B cell (primary cell): ENCODE measurements at places on chromosomes 7 and 10. TPM values are rescaled to one million over a fixed set of nuclear protein-coding genes. Genes with fewer than 3 reads are reported as not detected.

The HYAL4 gene
- not detected in 2 replicates for total RNA-seq

The CALML3 gene
- total RNA-seq: not detected in 2 replicates

The PON3 gene
- total RNA-seq: not detected in 2 replicates

The INA gene
- total RNA-seq: not detected in 2 replicates

GRCh38 chr10:124267231-124267885, 151.4 kb downstream of the OAT start:
- DNase-seq: no peak

DNA sequence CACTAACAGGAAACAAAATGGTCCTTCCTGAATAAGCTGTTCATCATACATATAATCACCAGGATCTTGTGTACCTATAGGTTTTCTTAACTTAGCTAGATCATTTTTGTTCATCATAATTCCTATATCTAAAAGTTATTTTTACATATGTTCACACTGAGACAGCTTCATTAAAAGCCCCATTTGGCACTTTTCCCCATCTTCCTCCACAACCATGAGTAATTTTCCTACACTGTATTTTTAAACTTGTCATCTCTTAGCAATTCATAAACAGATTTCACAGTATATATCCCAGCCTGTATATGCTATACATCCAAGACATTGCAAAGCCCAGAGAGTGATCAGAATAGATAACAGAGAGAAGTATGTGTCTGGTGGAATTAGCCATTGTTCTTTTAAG, 28.3 kb downstream of the ZNF365 start:
- no peak for DNase-seq

- no peak for DNase-seq
Measured at GRCh38 chr7:121288894-121289293, 39.9 kb upstream of the WNT16 start.

GRCh38 chr7:69435711-69436110, 162.6 kb upstream of the AUTS2 start:
- DNase-seq: no peak

DNA sequence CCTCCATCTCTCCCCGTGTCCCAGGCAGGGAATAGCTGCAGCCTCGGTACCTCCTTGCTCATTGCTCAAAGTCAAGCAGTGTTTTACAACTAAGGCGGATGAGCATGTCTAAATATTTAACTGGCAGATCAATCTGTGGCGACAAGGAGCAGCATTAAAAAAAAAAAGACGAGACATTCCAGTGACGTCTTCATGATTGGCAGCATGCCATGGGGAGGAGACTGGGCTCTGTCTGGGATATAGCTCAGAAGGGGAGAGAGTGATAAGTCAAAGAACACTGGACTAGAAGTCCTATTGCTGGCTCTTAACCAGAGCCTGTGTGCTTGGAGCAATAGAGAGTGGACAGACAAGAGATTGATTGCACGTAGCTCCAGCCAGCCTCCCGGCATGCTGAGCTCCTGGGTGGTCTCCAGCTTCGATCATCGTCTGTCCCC, 287.5 kb upstream of the PODXL start:
- DNase-seq: no peak

DNA sequence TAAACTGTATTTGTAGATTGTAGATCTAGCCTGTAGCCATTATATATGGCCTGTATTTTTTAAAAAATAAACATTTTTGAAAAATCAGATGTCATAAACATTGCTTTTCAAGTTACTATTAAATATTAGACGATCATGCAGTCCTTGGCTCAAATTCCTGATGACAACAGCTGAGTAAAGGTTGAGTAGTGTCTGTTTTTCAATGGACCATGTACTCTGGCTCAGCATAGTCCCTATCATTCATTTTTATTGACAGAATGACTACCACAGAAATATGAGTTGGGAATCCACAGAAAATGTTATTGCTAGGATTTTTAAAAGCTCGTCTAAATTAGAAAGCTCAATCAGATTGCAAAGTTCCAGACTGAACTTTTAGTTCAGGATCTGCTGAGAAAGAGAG, 145.4 kb downstream of the SORCS1 start:
- DNase-seq: no peak

DNA sequence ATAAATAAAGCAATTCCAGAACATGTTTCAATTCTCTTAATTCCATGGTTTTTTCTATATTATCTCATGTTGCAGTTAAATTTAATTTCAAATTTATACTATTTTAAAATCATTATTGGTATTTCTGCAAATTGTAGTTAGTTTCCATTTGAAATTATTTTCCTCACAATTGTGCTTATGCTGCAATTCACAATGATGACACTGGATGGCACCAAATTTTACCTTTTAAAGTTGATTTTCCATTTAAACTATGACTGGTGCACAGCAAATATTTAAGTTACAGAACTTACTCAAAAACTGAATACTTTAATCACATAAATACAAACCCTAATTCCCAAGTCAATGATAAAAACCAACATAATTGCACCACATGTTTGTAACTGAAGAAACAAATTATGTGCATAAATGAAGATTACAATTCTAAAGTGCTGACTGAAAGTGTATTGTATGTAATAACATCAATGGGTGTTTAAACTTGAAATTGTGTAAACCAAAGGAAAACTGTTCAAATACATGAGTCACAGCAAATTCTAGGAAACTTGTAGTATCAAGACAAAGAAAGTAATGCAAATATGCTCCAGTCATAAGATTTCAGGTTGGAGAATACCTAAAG, 75.3 kb upstream of the AASS start:
- no peak for DNase-seq

DNA sequence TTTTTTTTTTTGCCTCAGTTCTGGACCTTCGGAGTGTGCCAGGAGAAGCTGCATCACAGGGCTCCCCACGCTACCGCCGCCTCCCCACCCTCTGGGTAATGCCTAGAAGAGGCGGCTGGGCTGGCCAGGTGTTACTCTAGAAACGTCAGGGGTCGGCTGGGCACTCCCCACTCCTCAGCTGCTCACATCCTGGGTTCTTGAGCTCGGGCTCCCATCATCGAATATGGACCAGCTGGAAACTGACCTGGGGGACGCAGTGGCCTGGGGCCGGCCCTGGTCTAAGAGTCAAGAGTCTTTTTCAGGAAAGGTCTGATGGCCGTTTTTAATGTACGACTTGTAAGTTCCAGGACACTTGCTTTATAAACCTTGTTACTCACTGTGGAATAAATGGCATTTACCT, 326.5 kb downstream of the WDR37 start:
- DNase-seq: no peak

DNA sequence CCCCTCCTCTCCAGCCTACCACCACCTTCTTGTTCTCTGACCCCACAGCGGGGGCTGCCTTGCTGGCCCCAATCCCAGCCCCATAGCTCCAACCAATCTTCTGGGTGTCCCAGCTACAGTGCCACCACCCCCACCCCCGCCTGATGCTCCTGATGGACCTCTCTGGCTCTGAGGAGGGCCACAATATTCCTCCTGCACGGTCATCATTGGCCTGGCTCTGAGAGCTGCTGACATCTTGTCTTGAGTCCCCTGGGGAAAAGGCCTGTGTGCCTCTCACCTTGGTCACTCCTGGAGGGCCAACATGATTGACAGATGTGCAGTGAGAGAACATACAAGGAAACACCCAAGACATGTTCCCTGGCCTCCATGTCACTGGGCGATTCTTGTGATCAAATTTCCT, 7.6 kb downstream of the GDF2 start:
- DNase-seq: no peak

GRCh38 chr10:69324583-69324982, 46.3 kb downstream of the HK1 start:
- DNase-seq: no peak

GRCh38 chr7:833601-834258, 1.5 kb downstream of the SUN1 start:
- DNase-seq: no peak
